ENCODE measurements at places on chromosomes 1 and 21.
A peak's percentile ranks its signal among the peaks of the same experiment; 100 is the strongest.

DNA sequence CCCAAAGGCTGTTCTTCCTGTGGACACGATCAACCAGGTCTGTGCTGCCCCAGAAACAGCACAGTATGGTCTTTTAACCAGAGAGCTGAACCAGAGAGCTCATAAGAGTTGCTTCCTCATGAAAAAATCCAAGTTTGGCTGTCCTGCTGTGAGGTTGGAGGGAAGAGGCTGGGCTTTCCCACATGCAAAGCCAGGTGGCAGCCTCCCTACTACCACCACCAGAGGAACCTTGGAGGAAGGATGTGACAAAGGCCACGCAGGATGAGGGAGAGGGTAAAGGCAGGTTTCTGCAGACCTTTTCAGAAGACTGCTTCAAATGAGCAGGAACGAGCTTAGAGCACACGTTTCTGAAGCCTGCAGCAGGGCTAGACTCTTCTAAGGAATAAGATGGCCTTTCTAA, 27.1 kb downstream of the FAM78B start:
- DNase-seq = no peak

GRCh38 chr1:39646232-39647081, 7.0 kb upstream of the HEYL start:
- DNase-seq = no peak

DNA sequence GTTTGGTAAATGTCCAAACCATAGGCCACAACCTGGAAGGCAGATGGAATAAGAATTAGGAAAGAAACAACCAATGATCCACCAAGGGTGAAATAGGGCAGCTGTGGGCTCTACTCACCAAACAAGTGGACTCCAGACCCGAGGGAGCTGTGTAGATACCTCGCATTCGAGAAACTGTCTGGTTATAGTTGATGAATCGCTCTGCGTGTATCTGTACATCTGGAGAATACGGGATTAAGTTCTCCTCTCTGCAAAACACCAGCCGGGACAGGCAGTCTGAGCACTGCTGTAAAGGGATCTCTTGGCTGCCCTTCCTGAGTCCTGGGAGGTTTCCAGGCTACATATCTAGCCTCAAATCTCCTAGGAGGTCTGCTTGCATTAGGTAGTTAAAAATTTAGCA, 9.4 kb upstream of the UBR4 start:
- DNase-seq = no peak

GRCh38 chr1:159779403-159779851, 1.3 kb upstream of the DUSP23 start:
- no peak for DNase-seq

- no peak for DNase-seq
Measured at GRCh38 chr1:159753386-159753785, 27.4 kb upstream of the DUSP23 start.

DNA sequence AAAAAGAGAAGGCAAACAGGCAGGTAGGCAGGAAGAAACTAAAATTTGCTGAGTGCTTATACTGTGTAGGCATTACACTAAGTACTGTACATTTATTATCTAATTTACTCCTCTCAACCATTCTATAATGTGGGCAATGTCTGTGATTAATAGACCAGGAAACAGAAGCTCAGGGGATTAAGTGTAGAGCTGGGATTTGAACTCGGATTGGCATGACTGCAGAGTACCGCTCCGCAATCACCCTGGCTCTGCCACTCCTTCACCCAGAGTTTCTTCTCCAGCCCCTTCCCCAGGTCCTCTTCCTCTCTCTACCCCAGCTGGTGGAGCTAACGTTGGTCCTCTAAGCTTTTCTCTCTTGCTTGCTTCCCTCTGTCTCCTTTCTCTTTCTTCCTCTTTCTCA, 11.5 kb upstream of the S100A2 start:
- no peak for DNase-seq

DNA sequence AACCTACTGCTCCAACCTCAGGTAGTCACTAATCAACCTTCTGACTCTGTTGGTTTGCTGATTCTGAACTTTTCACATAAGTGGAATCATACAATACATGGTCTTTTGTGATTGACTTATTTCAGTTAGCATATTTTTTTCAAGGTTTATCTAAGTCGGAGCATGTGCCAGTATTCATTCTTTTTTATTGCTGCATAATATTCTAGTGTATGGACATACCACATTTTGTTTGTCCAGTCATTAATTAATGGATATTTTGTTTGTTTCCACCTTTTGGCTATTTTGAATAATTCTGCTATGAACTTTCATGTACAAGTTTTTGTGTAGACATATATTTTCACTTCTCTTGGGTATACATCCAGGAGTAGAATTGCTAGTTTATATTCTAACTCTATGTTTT, 53.0 kb upstream of the LRRN2 start:
- DNase-seq = no peak

GRCh38 chr1:115757326-115757725, 11.2 kb downstream of the CASQ2 start:
- DNase-seq = no peak

- DNase-seq = peak; percentile 34
Measured at GRCh38 chr1:35532497-35533223, 24.5 kb downstream of the KIAA0319L start.

GRCh38 chr21:39077876-39078275, 105.4 kb downstream of the PSMG1 start:
- no peak for DNase-seq

- no peak for DNase-seq
Measured at GRCh38 chr1:173100476-173101107, 49.9 kb upstream of the TNFSF18 start.

- no peak for DNase-seq
Measured at GRCh38 chr1:7655354-7655753, 115.7 kb upstream of the VAMP3 start.

- DNase-seq = no peak
Measured at GRCh38 chr1:243667133-243667532, 182.9 kb downstream of the AKT3 start.

DNA sequence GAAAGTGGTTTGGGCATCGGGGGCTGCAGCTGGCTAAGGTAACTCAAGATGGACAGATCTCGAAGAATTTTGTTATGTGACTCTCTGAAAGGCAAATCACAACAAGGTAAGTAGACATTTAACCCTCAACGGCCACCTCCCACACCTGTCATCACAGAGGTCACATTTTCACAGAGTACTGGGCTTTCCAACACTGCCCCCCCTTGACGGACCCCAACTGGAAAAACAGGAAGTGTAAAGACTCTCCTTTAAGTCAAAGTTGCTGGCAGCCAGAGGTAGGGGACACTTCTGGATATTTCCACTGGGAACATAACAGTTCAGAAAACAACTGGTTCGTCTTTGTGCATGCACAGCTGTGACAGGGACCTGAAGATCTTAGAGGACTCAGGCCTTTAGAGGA, 22.3 kb downstream of the NOL9 start:
- no peak for DNase-seq

- DNase-seq = no peak
Measured at GRCh38 chr1:203335503-203335902, 15.4 kb downstream of the FMOD start.

DNA sequence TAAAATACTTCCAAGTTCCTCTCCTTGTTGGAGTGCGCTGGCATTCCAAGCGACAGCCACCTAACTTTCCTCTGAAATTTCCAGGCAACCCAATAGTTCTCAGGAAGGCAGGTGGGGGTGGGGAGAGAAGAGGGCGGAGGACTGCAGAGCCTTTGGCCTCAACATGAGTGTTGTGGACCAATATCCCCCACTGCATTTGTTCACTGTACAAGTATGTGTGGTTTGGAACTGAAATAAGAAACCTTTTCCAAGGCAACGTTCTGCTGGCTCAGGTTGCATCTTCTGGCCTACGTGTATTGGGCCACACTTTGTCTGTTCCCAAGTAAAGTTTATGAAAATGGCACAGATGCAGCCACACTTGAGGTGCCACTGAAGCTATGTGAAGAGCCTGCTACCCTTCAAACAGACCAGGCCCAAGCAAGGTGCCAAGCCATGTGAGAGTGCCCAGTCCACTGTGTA, 153.4 kb downstream of the DHRS3 start:
- DNase-seq = no peak

DNA sequence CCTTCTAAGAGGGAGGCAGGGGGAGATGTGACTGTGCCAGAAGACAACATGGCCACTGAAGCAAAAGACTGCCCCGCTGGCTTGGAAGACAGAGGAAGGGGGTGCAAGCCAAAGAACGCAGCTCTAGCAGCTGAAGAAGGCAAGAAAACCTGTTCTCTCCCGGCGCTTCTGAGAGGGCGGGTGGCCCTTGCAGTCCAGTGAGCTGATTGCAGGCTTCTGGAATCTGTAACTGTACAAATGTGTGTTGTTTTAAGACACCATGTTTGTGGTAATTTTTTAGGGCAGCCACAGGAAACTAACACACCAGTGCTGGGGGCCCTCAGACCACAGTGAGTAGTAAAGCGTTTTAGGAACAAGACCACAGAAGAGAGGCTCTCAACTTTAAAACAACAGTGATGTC, 47.0 kb downstream of the CD46 start:
- no peak for DNase-seq

- DNase-seq = no peak
Measured at GRCh38 chr1:38958967-38959366, 17.3 kb upstream of the RHBDL2 start.

DNA sequence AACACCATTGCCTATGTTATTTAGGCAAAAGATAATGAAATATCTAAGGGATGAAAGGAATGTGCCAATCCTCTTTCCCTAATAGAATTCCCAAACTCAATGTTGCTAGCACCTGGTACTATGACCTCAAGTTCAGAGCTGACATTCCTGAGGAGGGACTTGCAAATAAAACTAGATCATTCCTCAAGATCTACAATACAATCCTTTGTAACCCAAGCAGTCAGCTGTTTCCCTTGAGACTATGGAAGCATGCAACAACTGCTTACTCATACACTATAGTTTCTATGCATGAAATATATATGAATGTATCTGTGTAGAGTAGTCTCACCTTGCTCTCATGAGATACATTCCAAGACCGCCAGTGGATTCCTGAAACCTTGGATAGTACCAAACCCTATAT, 65.0 kb downstream of the ABL2 start:
- DNase-seq = no peak

- DNase-seq = no peak
Measured at GRCh38 chr1:45846931-45847330, 43.5 kb downstream of the MAST2 start.

Measured in head of caudate nucleus (tissue), 42 donors.